Urothelium cell line (cell line): ENCODE measurements at places on chromosomes 1 and 21.

DNA sequence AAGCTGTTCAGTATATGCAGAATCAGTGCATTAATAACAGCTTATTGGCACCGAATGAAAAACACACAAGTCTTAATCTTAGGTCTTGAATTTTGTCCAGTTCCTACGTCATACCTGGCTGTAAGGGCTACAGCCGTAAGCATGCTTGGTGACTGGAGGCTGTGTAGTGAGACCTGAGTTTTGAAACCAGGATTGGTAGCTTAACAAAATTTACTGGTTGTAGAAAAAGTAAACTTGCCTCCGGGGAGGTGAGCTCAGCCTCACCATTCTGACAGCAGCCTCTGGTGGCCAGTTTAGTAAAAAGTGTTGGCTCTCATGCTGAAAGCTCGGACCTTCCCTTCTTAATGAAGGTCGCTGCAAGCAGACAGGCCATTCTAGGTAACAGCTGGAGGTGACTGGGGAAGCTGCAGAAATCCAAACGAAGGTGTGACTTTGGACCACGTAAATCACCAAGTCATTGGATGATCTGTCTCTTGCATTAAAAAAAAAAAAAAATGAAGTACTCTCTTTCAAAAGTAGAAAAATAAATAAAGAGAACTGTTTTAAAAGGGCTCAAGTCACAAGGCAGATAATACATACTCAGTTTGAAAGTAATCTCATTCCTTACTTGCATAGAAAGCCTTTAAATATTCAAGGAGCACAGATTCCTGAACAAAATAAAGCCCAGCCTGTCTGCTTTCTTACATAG is 48.9 kb downstream of the HLCS start:
- no peak for DNase-seq

GRCh38 chr1:31723828-31724359 is 20.1 kb upstream of the COL16A1 start:
- DNase-seq = peak; percentile 73

DNA sequence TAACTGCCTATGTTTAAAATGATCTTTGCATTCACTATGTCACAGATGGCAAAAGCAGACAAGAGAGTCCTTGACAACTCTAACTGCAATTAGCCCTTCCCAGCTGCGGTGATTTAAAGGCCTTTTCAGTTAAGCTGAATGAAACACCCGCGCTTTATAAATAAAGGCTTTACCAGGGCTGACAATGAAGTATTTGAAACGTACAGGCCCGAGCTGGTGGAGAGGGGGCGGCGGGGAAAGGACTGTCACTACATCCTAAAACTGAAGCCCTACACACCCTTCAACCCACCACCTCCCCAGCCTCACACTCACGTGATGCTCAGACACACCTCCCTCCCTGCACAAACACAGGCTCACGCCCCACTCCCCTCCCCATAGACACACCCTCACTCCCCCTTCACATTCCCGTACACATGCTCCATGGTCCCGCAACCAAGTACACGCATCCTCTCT is 45.5 kb downstream of the GRIK3 start:
- no peak for DNase-seq

- DNase-seq = no peak
These were observed at the start of gene LCE3D for GRCh38 chr1:152580433-152580832. Gene LCE3D, minus strand, starts transcription at chr1:152580516. Its CDS starts 580 bp downstream, at chr1:152579936.

DNA sequence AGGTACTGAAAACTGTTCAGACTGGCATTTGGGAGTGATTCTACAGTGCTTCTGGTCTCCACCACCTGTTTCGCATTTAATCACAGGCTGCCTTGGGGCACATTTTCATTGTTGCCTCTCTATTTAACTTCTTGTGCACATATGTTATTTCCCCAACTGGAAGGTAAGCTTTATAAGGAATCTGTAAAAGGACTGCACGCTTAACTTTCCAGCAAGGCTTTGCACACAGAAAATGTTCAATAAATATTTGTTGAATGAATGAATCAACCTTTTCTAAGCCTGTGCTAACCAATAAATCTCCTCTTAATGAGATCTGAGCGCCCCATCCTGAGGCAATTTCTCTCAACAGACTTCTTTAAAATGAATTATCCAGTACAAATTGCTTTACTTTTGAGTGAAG is 84.3 kb upstream of the ARHGAP29 start:
- no peak for DNase-seq

GRCh38 chr1:214264196-214264595 is 16.8 kb upstream of the SMYD2 start:
- no peak for DNase-seq

- DNase-seq = no peak
These were observed 70.3 kb downstream of the OLIG1 start for GRCh38 chr21:33140288-33140687.

DNA sequence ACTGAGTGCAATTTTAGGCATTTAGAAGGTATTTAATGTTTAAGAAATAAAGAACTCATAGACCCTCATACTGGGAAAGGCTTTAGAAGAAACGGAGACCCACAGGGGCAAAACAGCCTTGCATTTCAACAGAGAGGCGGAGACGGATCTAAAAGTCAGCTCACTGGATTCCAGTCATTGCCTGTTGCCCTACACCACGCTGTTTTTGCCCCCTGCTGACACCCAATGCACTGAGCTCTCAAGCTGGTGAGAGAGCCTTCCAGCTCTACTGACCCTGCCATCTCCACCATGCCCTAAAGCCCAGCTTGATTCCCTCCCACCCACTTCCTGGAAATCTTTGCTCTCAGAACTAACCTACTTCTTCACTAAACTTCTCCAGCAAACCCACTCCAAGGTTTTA is 7.2 kb upstream of the TRAF3IP3 start:
- DNase-seq = no peak

DNA sequence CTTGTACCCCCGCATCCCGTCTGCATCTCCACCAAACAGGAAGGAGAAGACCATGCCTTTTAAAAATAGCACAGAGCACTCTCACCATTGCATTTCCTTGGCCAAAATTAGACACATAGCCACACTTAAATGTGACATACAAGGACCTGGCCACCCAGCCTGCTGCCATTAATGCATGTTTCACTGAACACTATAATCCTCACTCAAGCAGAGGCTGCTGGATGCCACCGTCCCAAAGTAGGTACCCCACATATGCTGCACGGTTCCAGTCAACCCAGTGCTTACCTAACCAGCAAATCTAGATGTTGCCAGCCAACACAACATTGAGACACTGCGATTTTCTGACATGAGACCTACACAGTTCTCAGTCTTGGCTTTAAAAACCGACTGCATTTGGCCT is 107.7 kb downstream of the ADSS2 start:
- no peak for DNase-seq

- no peak for DNase-seq
These were observed 115.9 kb downstream of the HIVEP3 start for GRCh38 chr1:41802532-41803501.

DNA sequence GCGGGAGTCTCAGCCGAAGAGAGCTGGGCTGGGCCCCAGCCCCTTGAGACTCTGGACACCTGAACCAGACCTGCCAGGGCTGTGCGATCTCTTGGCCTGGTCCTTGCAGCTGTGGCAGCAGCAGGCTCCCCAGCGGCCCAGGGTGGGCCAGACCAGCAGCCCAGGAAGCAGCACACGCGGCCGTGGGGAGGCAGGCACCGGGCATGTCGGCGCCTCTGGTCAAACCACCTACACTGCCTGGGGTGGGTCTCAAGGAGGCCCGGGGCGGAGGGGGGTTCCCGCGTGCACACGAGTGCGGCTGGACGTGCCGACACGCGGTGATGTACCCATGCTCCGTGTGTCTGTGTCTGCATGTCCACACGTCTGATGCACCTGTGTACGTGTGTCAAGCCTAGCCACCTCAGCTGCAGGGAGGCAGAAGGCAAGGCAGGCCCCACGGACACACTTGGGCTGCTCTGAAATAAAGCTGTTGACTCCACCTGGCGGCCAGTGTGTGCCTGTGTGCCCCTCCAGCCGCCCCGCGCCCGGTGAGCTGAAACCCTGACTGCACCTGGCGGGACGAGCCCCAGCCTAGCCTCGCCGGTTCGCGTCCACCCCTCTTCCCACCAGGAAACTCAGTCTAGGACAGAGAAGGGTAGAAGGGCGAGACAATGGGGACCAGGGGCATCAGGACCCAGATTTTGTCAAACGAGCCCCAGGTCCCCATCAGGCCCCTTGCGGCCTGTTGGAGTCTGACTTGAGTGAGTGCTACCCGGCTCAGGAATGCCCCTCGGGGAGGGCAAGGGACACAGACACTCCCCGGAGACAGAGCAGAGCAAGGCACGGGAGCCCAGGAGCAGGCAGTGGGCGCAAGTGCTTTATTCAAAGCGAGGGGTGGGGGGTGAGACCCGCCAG is 11.6 kb downstream of the SCNN1D start:
- DNase-seq = peak; percentile 58

GRCh38 chr1:9388335-9389180 is 95.9 kb downstream of the SPSB1 start:
- peak; percentile 80 for DNase-seq

DNA sequence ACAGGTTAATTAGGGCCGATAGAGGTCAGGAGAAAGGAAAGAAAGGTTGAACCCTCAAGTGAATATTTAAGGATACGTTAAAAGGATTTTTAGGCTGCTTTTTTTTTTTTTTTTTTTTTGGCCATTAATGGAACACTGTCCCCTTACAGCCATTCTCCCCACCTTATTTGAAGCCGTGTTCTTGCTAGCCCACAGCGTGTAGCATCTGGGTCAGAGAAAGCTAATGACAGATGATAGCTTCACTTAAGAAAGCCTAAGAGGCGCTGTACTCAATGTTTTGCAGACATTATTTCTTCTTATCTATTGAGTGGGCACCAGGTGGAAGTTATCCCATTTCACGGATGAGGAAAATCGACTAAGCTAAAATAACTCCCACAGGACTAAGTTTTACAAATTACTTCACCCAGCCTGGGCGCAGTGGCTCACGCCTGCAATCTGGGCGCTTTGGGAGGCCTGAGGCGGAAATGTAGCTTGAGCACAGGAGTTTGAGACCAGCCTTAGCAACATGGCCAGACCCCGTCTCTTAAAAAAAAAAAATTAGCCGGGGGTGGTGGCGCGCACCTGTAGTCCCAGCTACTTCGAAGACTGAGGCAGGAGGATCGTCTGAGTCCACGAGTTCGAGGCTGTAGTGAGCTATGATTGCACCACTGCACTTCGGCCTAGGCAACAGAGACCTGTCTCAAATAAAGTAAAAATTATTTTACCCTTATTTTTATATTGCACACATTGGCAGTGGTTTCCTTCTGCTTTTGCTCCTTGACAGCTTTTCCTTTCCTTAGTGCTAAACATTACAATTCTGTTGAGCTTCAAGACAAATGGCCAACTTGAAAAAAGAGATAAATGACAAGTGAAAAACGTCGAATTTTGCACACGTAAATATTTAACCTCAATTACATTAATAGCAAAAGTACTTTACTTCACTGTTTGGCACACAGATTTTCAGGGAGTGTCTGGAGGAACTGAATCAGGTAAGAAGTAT is 1.1 kb upstream of the PHTF1 start:
- DNase-seq = no peak

- no peak for DNase-seq
These were observed 22.7 kb downstream of the CCN1 start for GRCh38 chr1:85603086-85603880.
